ENCODE measurements at places on chromosomes 2 and 18.

DNA sequence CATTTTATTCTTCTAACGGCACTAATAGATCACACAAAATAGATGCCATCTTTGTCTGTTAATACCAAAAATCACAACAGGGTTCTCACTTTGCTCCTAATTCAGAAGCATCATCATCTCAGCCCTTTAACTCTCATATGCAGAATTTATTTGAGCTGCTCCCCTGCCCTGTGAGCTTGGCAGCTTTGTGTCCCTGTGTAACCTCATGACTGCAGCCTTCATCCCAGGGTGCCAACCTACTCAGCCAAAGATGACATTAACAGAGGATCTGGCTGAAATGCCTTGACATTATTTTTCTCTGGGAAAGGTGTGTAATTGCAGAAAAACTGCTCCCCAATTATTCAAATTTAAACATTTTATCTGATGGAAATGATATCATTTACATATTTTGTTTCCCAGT is 319.4 kb downstream of the NRXN1 start:
- DNase-seq, result no peak

DNA sequence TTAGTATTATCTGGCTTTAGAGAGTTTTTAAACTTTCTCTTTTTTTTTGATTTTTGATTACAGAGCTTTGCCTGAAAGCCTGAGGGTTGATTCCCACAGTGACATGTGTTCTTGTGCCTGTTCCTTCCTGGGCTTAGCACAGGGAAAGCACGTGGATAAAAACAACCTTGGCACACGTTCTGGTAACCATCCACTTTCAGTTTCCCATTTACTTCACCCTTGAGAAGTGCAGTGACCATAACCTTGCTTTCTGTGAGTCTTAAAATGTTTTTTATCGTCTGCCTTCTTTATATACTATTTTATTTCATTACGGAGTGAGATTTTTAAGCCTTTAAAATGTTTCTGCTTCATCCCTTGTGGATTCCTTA is 11.5 kb downstream of the CD226 start:
- no peak for DNase-seq

DNA sequence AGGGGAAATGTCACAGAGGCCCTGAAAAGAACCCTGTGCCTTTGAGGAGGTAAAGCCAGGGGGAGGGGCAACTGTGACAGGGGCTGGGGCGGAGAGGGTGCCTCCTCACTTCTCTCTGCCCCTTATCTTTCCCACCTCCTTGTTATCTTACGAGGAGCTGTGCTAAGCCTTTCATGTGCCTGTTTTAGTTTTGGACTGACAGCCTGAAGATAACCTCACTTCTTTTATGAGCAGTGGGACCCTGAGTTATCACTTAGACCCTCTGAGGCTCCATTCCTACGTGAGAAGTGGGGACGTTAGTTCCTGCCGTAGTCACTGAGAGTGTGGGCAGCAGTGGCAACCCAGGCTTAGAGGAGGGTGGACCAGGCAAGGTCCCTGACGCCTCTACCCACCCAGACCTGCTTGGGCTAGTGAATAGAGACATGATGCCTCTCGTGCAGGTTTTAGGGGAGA is 39.5 kb upstream of the LBH start:
- peak; percentile 23 for DNase-seq

- no peak for DNase-seq
These were observed 40.2 kb downstream of the HDAC4 start for GRCh38 chr2:239360421-239361310.

GRCh38 chr18:74242438-74243096 is 49.2 kb downstream of the CYB5A start:
- DNase-seq, result peak; percentile 3

DNA sequence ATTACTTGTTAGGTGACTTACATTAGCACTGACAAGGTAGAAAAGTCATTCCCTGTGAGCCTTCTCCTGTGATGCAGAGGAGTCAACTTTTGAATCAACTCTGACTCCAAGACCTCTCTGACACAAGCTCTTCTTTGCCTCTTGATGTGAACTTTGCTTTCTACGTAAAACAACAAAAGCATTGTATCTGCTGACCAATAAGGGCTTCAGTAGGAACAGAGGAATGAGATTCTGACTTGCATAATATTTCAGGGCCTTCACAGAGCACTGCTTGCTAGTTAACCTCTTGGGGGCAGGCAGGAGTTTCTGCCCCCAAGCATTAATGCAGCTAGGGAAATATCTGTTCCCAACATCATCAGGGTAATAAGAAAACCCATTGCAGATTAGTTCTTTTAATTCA is 791.5 kb downstream of the BCL11A start:
- no peak for DNase-seq

GRCh38 chr2:105748566-105748965 is 3.9 kb downstream of the NCK2 start:
- no peak for DNase-seq

DNA sequence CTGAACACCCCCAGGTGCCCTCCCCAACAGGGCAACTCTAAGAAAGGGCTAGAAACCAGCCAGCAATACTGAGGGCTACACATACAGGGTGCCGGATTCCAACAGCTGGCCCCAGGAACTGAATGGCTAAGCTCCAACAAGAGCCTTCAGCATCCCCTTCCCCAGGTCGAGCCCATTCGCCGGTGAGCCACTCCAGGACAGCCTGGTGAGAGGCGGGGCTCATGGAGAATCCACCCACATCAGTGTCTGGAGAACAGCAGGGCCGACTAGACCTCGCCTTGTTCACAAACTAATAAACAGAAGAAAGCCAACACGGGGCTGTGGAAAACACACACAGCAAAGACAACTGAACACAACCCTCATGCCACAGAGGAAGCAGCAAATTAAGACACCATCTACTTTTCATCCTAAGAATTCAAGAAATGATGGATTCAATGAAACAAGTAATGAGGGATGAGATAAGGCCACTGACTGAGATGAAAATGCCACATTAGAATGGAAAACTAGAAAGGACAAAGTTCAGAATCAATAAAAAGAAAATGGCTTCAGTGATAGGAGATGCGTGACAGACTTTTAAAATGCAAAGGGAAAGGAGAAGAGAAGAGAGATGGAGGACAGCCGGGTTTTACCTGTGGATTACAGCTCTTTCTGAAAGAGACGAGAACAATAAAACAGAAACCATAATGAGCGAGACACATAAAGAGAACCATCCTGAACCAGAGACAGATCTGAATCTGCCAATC is 8.2 kb downstream of the PER2 start:
- DNase-seq, result no peak

- DNase-seq, result no peak
These were observed 1.5 kb downstream of the COL5A2 start for GRCh38 chr2:189178054-189178453.

- no peak for DNase-seq
These were observed 314.2 kb upstream of the MYT1L start for GRCh38 chr2:2645162-2645855.

GRCh38 chr2:85441864-85442263 is 23.4 kb downstream of the SH2D6 start:
- DNase-seq, result peak; percentile 38

DNA sequence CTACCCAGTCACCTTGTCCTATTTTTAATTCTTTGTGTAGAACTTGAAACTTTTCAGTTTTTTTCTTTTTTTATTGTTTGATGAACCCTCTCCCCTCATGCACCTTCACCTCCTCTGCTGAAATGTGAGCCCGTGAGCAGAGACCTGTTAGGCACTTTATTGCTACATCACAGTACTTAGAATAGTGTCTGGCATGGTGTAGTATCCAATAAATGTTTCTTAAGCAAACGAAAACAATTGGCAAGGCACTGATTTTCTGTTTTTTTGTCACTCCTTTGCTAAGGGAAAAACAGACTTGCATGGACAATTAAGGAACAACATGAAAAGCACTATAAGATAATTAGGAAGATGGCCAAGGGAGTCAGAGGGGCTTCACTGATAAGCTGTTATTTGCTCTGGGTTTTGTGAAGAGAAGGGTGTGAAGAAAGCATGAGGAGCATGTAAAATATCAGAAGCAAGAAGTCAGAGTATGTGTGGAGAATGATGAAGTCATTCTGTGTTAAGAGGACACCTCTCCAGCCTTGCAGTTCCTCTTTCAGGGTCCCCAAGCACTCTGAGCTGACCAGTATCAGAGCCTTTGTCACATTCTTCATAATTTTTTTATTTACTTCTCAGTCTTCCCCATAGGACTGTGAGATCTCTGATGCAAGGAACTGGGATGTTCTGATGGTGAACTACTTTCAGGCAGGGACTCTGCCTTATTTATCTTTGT is 99.7 kb upstream of the CAVIN2 start:
- no peak for DNase-seq

DNA sequence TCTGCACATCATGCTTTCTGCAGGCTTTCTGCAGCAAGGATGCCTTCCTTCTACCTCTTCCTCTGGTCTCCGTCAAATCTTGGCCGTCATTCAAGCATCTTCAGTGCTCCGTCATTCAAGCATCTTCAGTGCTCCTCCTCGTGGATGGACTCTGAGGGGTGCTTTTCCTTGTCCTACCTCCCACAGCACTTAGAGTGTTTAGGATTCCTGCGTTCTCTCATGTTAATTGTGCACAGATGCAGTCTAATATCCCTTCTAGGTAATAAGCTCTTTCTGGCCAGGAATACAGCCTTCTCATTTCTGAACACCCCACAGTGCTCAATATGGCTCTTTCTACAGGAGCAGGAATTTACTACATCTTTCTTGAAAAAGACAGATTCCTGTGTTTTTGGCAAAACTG is 59.8 kb downstream of the ZNF236 start:
- no peak for DNase-seq

- no peak for DNase-seq
These were observed 264.0 kb upstream of the SESTD1 start for GRCh38 chr2:179528576-179529069.

DNA sequence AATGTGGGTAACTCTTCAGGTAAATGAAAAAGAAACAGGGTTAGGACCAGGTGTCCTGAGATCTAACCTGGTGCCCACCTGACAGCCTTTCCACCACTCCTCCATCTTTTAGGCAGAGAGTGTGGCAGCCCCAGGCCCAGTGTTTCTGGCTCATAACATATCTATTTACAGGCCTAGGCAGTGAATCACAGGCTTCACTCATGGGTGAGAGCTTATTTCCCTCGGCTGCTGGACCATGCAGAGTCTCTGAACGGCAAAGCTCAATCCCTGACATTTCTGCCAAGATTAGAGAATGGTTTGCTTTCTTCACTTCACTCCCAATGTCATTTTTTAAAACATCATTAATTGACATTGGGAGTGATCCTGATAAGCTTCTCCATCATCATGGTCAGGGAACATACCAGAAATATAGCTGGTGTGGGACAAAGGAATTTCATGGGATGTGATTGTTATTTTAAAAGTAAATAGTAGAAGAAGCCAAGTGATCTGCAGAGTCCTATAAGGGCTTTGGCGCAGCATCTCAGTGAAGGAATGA is 323.9 kb downstream of the SETBP1 start:
- no peak for DNase-seq

DNA sequence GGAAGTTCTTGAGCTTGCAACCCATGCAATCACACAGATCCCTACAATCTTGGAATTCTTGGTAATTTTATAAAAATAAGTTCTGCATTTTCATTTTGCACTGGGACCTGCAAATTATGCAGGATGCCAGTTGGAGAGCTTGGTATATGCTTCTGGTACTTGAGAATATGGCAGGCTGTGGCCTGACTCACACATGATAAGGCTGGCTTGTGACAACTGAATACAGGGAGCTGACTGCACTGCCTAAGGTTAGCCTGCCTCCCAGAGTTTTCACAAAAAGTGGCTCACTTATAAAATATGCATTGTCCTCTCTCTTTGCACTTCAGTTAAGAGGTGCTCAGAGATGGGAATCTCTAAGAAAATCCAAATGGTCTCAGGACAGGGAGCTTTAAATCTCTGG is 265.5 kb upstream of the KCNJ3 start:
- no peak for DNase-seq

DNA sequence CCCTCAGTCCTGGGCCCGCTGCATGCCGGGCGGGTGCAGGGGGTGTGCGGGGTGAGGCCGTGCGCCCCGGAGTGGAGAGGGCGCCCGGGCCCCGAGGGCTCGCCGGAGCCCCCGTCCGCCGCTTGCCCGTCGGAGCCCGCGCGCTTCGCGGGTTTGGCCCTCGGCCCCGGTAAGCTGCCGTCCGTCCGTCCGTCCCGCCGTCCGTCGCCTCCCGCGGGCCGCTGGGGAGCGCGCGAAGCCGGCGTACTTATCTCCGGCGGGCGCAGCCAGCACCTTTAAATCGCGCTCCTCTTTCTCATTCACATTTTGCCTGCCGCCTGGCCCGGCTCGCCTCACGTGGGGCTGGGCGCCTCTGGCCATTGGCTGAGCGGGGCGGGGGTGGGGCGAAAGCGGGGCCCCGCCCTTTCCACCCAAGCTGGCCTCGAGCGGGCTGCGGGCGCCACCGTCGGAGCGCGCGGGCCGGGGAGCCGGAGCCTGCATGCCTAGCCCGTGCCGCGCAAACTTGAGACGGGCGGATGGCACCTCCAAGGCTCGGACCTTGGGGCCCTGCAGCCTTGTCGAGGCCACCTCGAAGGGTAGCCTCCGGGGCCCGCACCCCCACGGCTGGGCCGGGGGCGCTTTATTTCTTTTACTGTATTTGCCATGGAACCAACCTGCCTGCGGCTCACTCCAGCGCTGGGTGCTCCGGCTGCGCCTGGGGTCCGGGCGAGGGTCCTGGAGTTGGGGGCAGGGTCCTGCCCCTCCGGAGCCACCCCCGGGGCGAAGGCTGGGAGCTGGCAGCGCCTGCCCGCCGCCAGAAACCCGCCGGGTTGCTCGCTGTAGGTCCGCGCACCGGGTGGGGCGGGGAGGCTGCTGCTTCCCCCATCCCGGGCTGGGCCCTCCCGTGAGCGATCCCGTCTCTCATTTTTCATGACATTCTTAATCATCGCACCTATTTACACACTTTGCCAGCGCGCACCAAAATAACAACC is at the start of gene GBX2:
Gene GBX2, minus strand, starts transcription at position 277 of the 971 bp plus-strand sequence. CDS start 415 bp downstream, outside the sequence.
- DNase-seq, result no peak

- no peak for DNase-seq
These were observed 83.9 kb downstream of the PIK3C3 start for GRCh38 chr18:42038936-42039335.

DNA sequence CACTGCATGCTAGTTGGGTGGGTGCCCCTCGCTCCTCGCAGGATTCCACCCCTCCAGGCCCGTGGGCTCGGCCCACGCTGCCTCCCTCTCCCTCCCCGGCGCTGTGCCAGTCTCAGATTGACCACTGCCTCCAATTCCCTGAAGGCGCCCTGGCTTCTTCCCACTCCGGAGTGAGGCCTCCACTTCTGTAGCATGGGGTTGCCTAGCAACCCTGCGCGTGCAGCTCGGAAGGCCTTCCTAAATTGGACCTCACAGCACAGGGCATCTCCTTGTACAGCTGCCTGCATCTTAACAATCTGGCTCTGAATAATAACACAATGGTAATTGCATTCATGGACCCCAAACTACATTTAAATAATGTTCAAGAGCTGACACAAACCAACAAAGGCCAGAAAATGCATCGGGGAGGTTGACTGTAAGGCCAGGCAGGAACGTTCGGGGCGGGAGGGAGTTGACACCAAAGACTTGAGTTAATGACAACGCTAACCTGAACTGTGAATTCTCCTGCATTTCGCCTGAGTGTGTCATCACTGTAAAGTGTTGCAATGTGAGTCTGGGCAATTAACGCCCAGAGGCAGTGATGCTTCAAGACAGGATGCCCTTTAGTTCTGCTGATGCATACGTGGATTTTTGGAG is 222.9 kb downstream of the ZBTB7C start:
- DNase-seq, result no peak

GRCh38 chr2:237217995-237218616 is 132.4 kb downstream of the COPS8 start:
- no peak for DNase-seq
